ENCODE measurements at places on chromosomes 2 and 18. TPM values are rescaled to one million over a fixed set of nuclear protein-coding genes. Genes with fewer than 3 reads are reported as not detected.

GRCh38 chr2:57510704-57511103 is 535.9 kb upstream of the VRK2 start:
- H3K4me1 ChIP-seq = no peaks in the 10 kb centered on the region
- no peak overlapping the region for H3K4me3 ChIP-seq
- no peak overlapping the region for H3K27ac ChIP-seq
- H3K36me3 ChIP-seq = no peaks in the 10 kb centered on the region
- no peaks in the 10 kb centered on the region for H3K27me3 ChIP-seq

- no peak for DNase-seq
- no peaks in the 10 kb centered on the region for H3K4me1 ChIP-seq
- peaks cover 4% of the 10 kb centered on the region for H3K27me3 ChIP-seq
- H3K36me3 ChIP-seq = no peaks in the 10 kb centered on the region
- no peak overlapping the region for H3K27ac ChIP-seq
Measured at GRCh38 chr2:1496359-1496821, 83.1 kb downstream of the TPO start.

- DNase-seq = no peak
- no peaks in the 10 kb centered on the region for H3K36me3 ChIP-seq
Measured at GRCh38 chr2:182941121-182941722, 74.8 kb upstream of the FRZB start.

GRCh38 chr2:101354420-101355311 is 32.6 kb downstream of the CREG2 start:
- peaks cover 8% of the 10 kb centered on the region for H3K4me1 ChIP-seq
- peaks cover 1% of the 10 kb centered on the region for H3K36me3 ChIP-seq
- no peak overlapping the region for H3K27ac ChIP-seq

- no peaks in the 10 kb centered on the region for H3K4me1 ChIP-seq
- DNase-seq = no peak
- H3K36me3 ChIP-seq = no peaks in the 10 kb centered on the region
- no peak overlapping the region for H3K27ac ChIP-seq
- no peaks in the 10 kb centered on the region for H3K27me3 ChIP-seq
- no peak overlapping the region for H3K4me3 ChIP-seq
Measured at GRCh38 chr2:168997118-168997521, 34.0 kb downstream of the ABCB11 start.

DNA sequence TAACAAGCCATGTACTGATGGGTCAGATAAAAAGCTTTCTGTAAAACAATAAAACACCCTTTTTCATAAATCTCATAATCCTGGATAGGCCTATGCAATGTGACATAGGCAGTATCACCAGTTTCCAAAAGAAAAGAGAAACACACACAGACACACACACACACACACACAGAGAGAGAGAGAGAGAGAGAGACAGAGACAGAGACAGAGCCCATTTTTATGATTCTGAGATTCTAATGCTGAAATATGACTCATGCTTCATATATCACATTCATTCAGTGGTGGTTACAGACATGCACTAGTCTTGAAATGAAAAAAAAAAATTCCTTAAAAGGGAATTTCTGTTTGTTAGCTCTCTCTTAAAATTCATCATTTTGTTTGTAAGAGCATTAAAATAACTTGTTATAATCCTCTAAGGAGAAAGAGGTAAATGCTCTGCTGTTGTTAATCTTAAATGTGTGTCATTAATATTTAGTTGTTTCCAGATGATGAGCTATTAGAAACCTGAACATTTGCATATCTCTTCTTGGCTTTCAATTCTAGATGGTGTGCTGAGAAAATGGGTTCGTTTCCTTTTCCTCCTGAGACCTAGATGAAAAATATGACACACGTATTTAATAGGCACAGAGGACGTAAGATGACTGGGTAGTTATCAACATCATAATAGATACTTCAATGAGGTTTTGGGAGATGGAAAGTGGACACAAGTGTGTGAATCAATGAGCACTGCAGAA is 1598.7 kb upstream of the ACVR2A start:
- H3K36me3 ChIP-seq = no peaks in the 10 kb centered on the region
- no peak for DNase-seq
- H3K4me3 ChIP-seq = no peak overlapping the region
- no peak overlapping the region for H3K27ac ChIP-seq
- H3K27me3 ChIP-seq = peaks cover 2% of the 10 kb centered on the region

DNA sequence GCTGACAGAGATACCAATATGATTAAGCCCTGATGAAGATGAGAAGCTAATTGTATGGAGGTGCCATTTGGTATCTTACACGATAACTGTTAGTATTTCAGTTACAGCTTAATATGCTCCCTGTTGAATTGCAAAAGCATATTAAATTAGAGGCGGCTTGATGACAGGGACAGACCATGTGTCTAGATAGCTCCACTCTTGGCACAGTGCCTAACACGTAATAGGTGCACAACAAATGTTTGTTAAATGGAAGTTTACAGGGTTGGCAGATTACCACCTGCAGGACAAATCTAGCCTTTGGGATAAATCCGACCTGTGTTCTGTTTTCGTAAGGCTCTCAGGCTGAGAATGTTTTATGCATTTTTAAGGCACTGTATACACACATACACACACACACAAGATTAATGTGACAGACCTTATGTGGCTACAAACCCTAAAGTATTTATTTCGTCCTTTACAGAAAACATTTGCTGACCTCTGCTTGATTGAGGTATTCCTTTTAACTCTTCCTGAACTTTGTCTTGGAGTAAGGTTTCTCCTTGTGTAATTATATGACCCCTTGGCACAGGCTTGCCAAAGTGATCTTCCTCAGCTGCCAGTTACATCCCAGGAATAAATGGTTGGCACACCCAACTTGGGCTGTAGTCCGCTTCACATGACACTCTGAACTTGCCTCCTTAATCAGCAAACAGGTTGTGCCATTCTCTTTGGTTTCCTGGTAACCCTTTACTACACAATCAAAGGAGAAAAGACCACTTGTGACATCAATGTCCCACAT is 348.9 kb downstream of the HRH4 start:
- no peaks in the 10 kb centered on the region for H3K4me1 ChIP-seq
- no peak overlapping the region for H3K27ac ChIP-seq
- no peak for DNase-seq
- H3K4me3 ChIP-seq = no peak overlapping the region

DNA sequence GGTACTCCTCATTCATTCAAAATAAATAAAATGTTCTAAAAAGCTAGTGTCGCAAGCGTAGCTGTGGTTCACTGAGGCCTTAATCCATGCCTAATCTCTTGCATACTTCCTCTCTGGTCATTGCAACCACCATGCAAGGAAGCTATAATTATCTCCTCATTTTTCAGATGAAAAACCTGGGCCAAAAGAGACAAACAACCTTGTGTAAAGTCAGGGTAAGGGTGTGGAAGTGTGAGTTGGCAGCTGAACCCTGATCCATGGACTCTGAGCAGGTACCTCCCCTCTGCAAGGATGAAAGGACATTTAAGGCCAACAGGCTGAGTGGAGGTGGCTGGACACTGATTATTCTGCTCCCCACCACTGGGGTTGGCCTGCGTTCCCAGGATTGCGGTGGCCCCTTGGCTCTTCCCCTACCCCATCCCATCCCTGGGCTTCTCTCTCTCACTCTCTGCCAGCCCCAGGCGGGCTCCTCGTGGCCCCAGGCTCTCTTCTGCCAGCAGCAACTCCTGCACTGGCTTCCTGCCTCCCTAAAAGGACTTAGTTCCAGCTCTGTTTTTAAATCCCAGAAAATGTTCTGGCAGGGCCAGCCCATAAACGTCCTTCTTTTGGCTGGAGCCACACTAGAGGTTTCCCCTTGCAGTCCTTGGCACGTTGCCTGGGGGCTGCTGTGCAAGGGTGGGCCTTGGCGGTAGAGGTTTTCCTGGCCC is 72.0 kb upstream of the AFF3 start:
- no peak overlapping the region for H3K27ac ChIP-seq
- H3K4me3 ChIP-seq = no peak overlapping the region
- no peaks in the 10 kb centered on the region for H3K4me1 ChIP-seq
- no peaks in the 10 kb centered on the region for H3K27me3 ChIP-seq
- no peak for DNase-seq
- no peaks in the 10 kb centered on the region for H3K36me3 ChIP-seq

DNA sequence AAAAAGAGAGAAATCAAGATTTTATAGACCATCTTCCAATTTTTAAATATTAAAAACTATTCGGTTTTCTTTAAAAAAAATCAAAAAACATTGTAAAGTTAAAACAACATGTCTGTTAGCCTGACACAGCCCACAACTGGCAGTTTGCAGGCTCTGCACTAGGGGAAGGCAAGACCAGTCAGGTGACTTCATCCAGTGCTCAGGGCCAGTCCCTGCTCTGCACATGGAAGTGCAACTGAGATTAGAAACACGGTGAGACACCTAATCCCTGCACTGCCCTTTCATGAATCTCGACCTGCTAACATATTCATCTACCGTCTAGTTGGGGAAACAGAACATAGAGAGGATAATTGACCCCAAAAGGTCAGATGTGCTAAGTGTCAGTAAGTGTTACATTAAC is 135.2 kb downstream of the BARD1 start:
- peaks cover 1% of the 10 kb centered on the region for H3K4me1 ChIP-seq
- no peak overlapping the region for H3K27ac ChIP-seq
- no peaks in the 10 kb centered on the region for H3K36me3 ChIP-seq

GRCh38 chr2:5673145-5674025 is 18.8 kb upstream of the SOX11 start:
- H3K4me1 ChIP-seq = no peaks in the 10 kb centered on the region
- DNase-seq = no peak
- H3K27ac ChIP-seq = no peak overlapping the region
- H3K36me3 ChIP-seq = no peaks in the 10 kb centered on the region

DNA sequence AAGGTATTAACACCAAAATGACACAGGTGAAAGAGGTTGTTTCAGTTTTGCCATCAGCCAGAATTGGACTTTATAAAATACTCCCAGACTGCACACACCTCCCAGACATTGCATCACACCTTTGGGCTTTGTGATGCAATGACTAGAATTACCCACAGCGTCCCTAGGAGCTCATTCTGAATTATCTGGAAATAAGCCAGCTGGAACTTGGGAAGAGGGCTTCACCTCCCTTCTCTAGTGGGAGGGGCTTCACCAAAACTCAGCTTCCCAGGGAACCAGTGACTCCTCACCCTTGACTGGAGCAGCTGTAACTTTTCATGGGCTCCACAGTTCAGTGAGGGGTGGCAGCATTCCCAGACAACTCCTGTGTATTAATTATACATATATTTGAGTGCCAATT is 83.1 kb upstream of the BZW1 start:
- H3K27ac ChIP-seq = no peak overlapping the region
- H3K27me3 ChIP-seq = peaks cover 4% of the 10 kb centered on the region
- peaks cover 10% of the 10 kb centered on the region for H3K4me1 ChIP-seq

Gene ERICH2
- total RNA-seq = not detected

Gene CFLAR
- total RNA-seq = 480 TPM

Gene POMC
- total RNA-seq = 5.9 TPM

Gene TCF23
- total RNA-seq = not detected

Gene NPHP1
- 0.12 TPM for total RNA-seq

Gene PRKAG3
- total RNA-seq = not detected
